ENCODE measurements at places on chromosomes 5 and 9.

DNA sequence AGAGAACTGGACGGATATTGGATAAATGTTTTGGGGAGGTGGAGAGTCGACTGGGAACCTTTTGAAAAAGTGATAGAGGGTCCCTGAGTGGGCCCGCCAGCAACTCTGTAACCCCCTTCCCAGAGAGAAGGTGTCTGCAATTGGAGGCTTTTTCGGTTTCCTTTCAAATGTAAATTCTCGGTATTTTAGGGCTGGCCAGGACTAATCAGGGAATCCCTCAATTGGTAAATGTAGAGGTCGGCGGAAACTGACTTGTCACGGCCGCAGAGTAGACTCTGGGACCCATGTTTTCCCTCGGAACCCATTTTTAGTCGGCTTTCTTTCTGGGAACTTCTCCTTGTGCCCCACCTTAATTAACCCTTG, 524 bp downstream of the CCNB1 start:
- no peak for DNase-seq

DNA sequence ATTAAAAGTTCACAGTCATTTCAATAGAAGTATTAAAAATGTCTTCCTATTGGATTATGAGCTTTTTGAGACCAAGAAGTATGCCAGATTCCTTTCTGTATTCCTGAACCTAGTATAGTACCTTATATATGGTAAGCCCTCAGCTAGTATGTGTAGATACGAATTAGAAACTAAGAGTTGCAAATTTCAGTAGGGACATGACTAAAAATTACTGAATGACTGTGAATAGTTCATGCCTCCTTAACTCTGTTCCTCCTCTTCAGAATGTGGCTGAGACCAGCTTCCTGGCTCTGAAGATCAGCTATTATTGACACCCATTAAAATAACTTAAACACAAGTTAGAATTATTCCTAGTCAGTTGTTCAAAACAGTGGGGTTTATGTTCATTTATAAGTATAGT, 19.7 kb downstream of the KDM3B start:
- no peak for DNase-seq

GRCh38 chr5:36722900-36723299, 116.5 kb downstream of the SLC1A3 start:
- DNase-seq, result no peak

DNA sequence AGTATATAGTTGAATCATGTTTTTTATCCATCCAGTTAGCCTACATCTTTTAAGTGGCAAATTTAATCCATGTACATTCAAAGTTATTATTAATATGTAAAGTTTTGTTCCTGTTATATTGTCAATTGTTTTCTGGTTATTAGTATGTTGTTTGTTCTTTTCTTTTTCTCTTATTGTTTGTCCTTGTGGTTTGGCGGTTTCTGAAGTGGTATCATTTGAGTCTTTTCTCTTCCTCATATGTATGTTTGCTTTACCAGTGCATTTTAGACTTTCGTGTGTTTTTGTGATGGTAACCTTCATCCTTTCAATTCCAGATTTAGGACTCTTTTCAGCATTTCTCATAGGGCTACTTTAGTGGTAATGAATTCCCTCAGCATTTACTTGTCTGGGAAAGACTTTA, 130.4 kb upstream of the RFX3 start:
- DNase-seq, result no peak

DNA sequence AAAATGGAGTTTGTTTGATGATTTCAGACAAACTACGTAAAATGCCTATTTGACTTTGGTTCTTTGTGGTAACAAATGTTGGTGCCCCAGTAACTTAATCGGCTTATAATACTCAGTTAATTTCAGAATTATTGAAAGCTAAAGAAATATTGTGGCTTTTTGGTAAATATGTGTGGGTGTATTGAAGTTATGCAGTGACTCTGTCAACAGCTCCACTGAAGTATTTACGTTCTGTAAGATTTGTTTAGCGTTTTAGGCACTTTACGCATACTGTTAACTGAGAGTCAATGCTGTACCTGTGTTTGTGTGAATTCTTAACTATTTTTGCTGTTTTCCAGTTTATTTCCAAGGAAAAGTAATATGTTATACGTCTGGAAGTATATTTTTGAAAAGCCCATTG, 2.2 kb downstream of the RAD23B start:
- no peak for DNase-seq

DNA sequence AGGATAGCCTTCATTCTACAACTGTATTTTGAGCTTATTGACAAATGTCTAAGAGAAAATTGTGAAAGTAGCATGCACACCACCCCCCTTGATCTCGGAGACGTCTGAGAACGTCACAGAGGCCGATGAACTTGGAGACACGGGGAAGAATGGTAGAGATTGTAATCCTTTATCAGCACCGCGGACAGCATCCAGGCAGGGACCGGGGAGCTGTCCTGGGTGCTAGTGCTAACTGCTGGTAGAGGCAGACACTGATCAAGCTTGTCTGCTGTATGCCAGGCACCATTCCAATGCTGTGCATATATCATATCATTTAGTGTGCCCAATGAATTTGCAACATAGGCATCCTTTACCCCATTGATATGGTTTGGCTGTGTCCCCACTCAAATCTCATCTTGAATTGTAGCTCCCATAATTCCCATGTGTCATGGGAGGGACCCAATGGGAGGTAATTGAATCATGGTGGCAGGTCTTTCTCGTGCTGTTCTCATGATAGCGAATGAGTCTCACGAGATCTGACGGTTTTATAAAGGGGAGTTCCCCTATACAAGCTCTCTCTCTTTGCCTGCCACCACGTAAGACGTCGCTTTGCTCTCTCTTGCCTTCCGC, 98.8 kb downstream of the LHX2 start:
- no peak for DNase-seq

DNA sequence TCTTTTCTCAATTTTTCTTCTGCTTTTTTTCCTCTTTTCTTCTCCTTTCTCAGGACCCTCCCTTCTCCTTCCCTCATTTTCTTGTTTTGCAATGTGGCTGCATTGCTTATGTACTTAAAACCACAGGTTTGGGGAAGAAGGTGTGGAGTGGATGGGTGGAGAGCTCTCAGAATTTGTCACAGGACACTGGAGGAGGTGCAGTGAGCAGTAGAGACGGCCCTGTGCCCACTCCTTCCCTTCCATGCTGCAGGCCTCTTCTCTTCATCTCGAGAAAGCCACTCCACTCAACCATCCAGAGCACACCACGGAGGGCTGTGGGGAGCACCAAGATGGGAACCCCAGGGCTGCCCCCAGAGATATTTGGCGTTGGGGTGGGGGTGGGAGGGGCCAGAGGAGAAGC, 92.3 kb downstream of the FSTL4 start:
- no peak for DNase-seq

DNA sequence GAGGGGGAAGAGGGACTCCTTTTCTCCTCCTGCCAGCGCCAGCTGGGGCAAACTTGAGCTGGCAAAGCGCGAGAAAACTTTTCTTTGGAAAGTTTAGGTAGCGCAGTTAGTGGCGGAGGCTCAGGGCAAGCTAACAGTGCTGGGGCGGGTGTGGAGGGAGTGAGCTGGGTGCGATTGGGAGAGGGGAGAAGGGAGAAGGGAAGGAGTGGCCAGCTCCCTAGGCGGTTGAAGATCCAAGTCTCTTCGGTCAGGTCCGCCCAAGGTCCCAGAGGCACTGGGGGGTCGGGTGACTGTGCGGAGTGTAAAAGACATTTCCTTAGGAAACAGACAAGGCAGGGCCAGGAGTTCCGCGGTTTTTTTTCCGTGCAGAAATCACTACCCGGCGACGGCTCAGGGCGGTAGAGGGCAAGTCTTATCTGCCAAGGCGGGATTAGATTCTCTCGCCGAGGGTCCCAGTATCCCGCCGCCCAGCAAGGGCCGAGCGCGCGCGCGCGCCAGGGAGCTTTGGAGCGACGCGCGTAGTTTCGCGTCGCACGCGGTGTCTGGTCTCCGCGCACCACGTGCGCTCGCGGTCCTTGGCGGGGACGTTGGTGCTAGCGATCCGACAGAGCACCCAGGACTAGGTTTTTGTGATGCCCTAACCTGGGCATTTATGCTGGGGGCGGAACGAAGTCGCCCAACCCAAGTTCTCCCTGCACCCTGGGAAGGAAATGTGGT, 33.6 kb upstream of the NFIB start:
- no peak for DNase-seq

GRCh38 chr5:155833287-155833686, 493.7 kb upstream of the SGCD start:
- DNase-seq, result no peak

DNA sequence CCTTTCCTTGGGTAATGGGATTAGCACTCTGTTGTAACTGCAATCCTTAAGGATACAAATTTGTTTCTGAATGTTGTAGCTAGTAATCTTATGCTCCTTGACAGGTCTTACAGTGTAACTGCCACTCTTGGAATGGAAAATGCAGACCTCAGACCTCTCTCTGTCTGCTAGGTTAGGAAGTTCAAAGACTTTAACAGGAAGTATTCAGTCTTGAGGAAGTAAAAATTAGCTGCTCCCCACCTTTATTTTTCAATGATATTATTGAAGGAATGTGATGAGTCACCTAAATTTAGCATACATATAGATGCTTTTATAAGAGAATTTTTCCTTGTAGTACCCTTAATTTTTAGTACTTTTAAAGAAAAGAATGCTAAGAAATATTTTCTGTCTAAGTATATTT, 71.5 kb downstream of the PAM start:
- no peak for DNase-seq

- no peak for DNase-seq
Observed at GRCh38 chr5:1058988-1059883, 50.6 kb downstream of the NKD2 start.

DNA sequence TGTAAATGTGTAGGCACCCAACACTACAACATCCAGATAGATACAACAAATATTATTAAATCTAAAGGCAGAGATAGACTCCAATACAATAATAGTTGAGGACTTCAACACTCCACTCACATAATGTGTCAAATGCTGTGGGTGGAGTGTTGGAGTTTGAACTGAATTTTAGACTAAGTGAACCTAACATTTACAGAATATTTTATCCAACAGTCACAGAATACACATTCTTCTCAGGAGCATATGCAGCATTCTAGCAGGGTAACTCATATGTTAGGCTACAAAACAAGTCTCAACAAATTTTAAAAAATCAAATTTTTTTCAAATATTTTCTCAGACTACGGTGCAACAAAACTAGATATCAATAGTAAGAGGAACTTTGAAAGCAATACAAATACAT, 648.7 kb upstream of the CDH18 start:
- no peak for DNase-seq

All from esophagus squamous epithelium (tissue), 5 donors.